ENCODE measurements at places on chromosomes 2 and 18.

DNA sequence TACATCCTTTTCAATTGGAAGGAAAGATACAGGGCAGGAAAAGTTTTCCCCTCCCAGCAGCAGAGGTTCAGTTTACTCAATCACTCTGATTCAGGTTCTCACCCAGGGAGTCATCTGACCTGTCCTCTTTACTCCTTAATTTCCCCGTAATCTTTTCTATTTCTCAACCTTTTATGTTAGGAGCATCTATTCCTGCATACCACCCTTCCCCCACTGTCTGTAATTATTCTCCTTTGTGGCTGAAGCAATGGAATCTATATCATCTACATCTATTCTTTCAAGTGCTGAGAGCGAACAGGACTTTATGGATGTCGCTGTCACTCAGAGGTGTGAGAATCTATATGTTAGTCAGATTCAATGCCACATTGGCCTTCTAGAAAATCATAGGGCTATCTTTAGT, 175.2 kb downstream of the NOL4 start:
- no peak for DNase-seq

DNA sequence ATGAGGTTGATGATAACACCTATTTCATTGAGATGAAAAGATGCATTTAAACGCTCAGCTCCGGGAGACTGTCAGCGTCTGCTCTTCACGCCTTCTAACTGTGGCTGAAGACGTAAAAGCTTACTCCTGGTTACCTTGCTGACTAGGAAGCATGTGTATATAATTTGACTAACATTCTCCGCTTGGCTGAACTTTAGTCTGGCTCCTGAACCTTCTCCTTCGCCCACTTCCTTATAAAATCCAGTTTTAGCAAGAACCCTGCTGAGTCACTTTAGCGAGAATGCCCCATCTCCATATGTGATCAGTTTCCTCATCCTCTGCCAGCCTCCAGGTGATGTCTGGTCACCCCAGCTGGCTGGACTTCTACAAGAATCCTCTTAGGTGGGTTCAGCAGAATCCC, 12.7 kb upstream of the CREG2 start:
- DNase-seq: no peak

DNA sequence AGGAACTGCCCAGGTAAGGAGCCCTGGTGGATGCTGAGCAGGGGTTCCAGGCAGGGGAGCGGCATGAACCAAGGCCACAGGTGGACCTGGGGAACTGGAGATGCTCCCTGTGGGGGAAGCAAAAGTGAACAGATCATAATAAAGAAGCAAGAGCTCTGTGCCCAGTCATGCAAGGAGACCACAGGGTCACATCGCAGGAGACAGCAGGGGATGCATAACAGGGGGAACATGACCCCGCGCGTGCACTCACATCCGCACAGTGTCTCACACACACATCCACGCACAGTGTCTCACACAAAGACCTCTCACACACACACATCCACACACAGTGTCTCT, 473.3 kb upstream of the HS6ST1 start:
- no peak for DNase-seq

DNA sequence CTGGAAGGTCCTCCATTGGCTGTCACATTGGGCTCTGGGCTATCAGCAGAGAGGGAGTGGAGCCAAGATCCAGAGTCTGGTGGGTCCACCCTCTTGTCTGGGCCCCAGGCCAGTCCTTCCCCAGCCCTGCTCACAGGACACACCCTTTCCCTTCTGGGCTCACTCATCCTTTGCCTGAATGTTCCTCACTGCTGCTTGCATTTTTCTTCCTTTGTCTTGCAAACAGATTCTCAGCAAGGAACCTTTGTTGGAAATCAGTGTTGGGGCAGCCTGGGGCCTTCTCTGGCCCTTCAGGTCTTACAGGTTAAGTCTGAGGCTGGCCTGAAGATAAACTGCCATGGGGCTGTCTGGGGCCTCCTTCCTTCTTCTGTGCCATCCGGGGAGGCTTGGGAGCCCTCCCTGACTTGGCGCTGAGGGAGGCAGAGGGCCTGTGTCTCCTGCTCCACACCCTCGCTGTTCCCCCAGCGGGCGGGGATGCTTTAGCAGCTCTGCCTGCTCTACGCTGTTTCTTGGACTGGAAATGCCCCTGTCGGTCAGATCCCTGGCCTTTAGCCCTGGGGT, 11.5 kb upstream of the CELF4 start:
- no peak for DNase-seq

- DNase-seq: no peak
Measured at GRCh38 chr2:172380436-172381274, 46.7 kb upstream of the ITGA6 start.

DNA sequence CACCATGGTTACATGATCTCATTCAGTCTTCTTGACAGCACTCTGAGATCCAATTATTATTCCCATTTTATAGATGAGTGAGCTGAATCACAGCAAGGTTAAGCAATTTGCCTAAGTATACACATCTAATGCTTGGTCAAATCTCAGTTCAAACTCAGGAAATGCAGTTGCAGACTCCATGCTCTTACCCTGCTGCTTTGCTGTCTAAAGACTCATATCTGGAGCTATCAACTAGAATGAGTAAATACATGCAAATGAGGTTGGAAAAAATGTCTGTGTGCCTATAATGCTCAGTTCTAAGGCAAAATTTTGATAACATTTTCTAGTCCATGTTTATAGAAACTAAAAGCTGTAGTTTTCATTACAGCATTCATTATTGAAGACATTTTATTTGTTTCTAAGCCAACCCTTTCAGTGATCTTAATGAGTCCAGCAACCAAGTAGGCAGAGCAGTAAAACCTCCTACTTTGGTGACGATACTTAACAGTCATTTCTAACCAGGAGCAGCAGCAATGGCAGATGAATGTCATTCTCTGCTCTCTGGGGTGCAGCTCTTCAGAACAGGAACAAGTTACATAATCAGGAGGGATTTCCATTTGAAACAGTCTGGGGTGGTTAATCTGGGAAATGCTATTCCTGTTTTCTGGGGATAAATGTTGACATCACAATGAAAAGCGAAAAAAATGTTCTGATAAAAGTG, 396.8 kb upstream of the UBE2E3 start:
- no peak for DNase-seq

- no peak for DNase-seq
Measured at GRCh38 chr2:104850361-104851290, 3.3 kb upstream of the POU3F3 start.

GRCh38 chr18:55821219-55821618, 233.2 kb upstream of the TCF4 start:
- no peak for DNase-seq

DNA sequence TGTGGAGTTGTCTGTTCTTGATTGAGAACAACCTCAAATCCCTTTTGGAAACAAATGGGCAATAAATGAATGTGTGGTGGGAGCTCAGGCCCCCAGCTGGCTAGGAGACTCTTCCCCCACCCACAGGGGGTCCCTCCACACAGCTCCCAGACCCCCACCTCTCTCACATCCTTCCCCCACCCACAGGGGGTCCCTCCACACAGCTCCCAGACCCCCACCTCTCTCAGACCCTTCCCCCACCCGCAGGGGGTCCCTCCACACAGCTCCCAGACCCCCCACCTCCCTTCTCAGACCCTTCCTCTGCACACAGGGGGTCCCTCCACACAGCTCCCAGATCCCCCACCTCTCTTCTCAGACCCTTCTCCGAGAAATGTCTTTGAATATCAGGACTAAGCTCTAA, 79.0 kb upstream of the CTDP1 start:
- no peak for DNase-seq

- no peak for DNase-seq
Measured at GRCh38 chr2:120889936-120890335, 154.3 kb downstream of the GLI2 start.

- no peak for DNase-seq
Measured at GRCh38 chr2:88078643-88079172, 11.1 kb downstream of the SMYD1 start.

DNA sequence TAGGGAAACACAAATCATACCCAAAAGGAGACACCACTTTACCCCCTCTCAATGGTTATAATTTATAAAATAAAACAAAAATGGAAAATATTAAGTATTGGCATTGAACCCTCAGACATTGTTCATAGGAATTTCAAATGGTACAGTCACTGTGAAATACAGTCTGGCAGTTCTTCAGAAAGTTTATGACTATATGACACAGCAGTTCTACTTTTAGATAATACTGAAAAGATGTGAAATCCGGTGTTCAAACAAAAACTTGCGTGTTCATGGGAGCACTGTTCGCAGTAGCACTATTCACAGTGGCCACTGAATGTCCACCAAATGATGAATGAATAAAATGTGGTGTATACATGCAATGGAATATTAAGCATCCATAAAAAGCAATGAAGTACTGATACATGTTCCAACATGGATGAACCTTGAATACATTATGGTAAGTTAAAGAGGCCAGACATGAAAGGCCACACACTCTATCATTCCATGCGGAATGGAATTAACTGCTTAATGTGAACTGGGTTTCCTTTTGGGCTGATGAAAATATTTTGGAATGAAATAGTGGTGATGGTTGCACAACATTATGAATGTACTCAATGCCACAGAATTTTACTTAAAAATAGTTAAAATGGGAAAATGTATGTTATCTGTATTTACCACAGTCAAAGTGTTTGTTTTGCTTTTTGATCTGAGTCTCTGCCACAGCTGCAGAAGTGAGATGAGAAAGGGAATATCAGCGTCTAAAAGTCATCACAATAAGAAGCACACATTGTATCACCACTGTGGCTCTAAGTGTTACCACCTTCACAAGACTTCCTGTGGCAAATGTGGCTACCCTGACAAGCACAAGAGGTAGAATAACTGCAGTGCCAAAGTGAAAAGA, 864.6 kb downstream of the SUCLG1 start:
- DNase-seq: no peak

DNA sequence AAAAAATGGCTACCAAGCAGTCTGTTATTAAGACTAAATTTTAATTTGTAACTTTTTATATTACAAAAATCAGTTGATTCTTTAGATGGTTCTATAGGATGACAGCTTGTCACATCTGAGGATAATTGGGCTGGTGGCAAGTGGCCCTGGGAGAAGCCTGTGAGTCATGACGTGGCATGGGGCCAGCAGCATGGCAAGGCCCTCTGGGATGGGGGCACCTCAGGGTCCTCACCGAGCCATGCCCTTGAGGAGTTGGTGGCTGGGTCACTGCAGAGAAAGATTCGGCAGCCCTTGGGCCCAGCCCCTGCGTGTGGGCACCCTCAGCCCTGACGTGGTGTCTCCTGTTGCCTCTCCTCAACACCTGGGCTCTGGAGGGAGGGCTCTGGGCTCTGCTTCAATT, 49.7 kb downstream of the STK25 start:
- no peak for DNase-seq

- no peak for DNase-seq
Measured at GRCh38 chr18:35122586-35123224, 81.5 kb downstream of the MAPRE2 start.

DNA sequence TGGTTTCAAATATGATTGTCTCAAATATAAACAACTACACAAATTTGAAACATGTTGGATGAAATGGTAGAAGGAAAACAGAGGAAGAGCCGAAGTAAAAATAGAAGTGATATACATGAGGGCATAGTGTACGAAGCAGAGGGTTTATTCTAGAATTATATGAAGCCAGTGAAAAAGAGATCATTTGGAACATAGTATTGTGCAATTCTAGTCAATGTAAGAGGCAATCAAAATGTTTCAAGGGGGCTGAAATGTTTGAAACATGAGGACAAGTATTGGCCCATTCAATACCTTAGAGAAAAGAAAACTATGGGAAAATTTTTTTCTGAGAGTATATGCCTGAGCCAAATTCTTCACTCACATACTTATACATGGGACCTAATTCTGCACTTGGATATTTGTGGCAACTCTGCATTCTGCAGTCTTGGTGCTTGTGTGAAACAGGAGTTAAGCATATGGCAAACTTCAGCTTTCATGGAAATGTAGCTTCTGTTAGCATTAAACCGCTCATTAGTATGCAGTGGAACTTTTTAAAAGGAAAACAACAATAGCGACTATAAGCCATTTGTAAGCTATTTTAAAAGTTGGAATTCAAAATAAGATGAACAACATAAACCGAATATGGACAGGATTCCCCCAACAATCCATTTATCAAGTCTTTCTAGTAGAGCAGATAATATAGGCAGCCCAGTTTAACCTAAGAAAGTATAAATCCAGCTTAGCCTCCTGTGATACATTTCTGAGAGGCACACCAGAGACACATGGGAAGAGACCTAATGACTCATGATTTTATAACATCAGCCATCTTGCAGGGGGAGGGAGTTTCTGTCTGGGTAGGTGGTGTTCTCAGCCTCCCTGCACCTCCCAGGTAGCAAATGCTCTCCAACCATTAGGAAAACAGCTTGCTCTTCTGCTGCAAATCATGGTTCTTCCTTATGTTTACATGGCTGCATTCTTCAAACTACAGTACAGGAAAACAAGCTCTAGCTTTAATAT, 197.8 kb downstream of the PAX3 start:
- DNase-seq: no peak

GRCh38 chr2:134738141-134738870, 19.5 kb upstream of the TMEM163 start:
- no peak for DNase-seq

DNA sequence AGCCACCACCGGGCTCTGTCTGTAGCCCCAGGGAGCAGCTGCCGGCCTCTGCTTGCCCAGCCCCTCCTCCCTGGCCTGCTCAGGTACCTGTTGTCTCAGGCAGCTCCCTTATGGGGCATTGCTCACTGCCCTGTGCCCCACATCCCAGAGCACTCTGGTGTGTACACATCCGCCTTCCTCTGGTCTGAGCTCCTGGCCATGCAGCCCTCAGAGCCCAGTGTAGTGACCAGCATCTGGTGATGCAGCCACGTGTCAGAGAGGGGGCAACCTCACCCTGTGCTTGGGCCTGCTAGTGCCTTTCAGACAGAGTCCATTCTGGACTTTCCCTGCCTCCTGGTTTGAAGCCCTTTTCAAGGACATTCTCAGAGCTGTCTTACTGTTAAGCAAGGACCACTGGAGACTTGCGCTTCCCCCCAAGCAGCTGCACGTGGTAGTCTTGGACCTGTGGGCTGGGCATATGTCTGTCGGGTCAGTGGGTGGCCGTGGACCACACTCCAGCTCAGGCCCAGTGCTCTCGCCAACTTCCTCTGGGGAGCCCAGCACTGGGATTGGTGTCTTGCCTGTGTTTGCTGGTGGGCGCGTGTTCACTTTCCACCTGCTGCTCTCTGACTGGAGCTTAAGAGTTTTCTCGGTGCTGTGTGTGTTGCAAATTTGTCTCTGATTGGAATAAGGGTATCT, 30.7 kb downstream of the DGKD start:
- DNase-seq: no peak

GRCh38 chr2:28602751-28603639, 107.1 kb downstream of the PLB1 start:
- DNase-seq: no peak

DNA sequence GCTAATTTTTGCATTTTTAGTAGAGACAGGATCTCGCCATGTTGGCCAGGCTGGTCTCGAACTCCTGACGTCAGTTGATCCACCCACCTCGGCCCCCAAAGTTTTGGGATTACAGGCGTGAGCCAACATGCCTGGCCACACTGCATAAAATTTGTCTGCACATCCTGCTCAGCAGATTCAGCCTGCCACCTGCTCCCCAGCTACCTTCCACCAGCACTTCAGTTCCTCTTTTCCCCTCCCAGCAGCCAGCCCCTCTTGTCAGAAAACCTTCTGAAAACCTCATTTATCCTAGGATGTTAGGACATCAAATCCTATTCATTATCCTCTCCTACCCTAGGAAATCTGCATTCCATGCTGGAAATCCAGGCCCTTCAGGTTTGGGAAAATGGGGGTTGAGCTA, 99.4 kb upstream of the STPG4 start:
- no peak for DNase-seq

Measured in stimulated activated CD8-positive, alpha-beta memory T cell treated with anti-CD3 and anti-CD28 coated beads, Interleukin-7, amount 100 ng/mL, for 1 hour (primary cell).